ENCODE measurements at places on chromosomes 6 and 20.

GRCh38 chr6:114032721-114033120 lies 61.8 kb upstream of the HDAC2 start:
- DNase-seq = no peak

- DNase-seq = no peak
Measured at GRCh38 chr6:134619077-134619476, 301.2 kb upstream of the SGK1 start.

- no peak for DNase-seq
Measured at GRCh38 chr6:3749977-3750316, 1.6 kb downstream of the PXDC1 start.

DNA sequence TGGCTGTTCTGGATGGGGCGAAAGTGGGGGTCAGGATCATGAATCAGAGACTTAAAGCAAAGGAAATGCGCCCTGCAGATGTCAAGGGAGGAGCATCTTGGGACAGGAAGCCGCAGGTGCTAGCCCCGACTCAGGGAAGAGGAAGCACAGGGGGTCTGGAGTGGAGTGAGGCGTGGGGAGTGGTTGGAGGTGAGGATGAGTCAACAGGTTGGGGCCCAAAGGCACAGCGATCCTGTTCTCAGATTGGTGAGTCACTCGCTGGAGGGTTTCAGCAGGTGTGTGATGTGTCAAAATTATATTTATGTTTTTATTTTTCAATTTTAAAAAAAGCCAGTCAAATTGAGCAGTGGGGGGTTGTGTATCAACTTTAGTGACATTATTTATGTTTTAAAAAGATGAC lies 19.0 kb downstream of the PACSIN1 start:
- DNase-seq = no peak

- no peak for DNase-seq
Measured at GRCh38 chr6:5497896-5498578, 236.7 kb downstream of the FARS2 start.

- DNase-seq = no peak
Measured at GRCh38 chr20:64049878-64050260, 430 bp upstream of the SOX18 start.

All from GM12892 (cell line).